ENCODE measurements at places on chromosomes 13 and 19. TPM values are rescaled to one million over a fixed set of nuclear protein-coding genes. Genes with fewer than 3 reads are reported as not detected.

The IZUMO2 gene
- total RNA-seq = not detected

The SIGLEC12 gene
- total RNA-seq = not detected

The EVI5L gene
- total RNA-seq = 7.8 TPM

The FXYD3 gene
- not detected for total RNA-seq

The PRSS57 gene
- total RNA-seq = not detected

The TBC1D17 gene
- total RNA-seq = 53.0 TPM

The CACNA1A gene
- 0.43 TPM for total RNA-seq

The DAND5 gene
- total RNA-seq = 0.31 TPM

The URAD gene
- not detected for total RNA-seq

The ZNF441 gene
- 2.8 TPM for total RNA-seq

The ACTMAP gene
- total RNA-seq = 21.4 TPM

The CPB2 gene
- not detected for total RNA-seq

The CYP4F11 gene
- not detected for total RNA-seq

The PTH2 gene
- total RNA-seq = not detected

The CPAMD8 gene
- total RNA-seq = 0.19 TPM

The KLK12 gene
- not detected for total RNA-seq

The EPS8L1 gene
- 1.2 TPM for total RNA-seq

The LONP1 gene
- 359 TPM for total RNA-seq

The GJA3 gene
- total RNA-seq = not detected

The MTMR6 gene
- total RNA-seq = 10.0 TPM

The CCDC169 gene
- total RNA-seq = 0.62 TPM

The ZNF66 gene
- total RNA-seq = 12.6 TPM

The WDR87 gene
- total RNA-seq = not detected

The ZNF563 gene
- total RNA-seq = 4.8 TPM
